ENCODE measurements at places on chromosomes 11 and 22.

DNA sequence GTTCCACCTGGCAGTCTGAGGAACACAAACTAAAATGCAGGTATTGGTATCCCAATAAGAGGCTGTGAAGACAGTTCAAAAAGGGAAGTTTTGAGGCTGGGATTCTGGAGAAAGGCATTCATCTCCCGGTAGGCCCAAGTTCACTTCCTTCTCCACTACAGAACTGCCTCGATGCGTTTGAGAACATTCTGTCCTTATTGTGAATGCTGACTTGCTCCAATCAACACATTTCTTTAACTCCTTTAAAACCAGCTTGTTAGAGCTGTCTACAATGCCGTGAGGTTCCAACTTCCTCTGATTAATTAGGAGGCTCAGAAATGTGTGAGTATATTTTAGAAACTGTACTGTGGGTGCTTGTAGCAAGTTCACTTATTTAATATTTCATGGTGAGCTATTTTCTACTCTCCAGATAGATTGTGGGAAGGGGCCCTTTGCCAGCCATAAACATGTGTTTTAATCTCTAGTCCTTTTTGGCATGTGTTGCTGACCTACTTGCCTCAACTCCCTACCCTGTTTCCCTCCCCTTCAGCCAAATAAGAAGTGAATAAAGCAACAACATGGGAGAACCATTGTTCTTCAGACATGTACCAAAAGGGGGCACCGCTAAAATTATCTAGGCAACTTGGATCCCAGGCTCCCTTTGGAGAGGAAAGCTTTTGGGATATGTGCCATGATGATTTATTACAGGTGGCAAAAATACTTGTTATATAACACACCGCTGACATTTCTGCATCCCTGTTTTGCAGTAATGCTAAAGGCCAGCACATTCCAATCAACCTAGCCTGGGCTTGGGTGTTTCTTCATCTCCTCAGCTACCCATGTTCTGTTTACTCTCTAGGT lies 245.6 kb downstream of the BLID start:
- no peak for DNase-seq

- no peak for DNase-seq
Measured at GRCh38 chr11:125412509-125412908, 83.6 kb downstream of the FEZ1 start.

GRCh38 chr11:119374632-119375336 lies 6.7 kb downstream of the USP2 start:
- no peak for DNase-seq

DNA sequence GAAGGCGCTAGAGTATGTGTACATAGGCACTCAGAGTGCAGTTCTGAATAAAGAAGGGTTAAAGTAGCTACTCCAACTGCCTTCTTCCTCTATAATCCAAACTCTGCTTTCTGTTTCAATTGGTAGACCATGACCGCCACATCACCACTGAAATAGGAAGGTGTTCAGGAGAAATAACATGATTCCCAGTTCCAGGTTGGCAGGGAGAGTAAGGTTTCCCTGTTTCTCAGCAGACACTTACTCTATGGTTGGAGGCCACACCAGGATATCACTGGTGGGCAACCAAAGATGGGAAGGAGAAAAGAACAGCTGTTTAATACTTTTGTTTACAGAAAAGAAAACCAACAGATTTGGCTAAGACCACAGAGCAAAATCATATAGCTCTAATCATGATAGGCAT lies 37.9 kb downstream of the PAK1 start:
- no peak for DNase-seq

DNA sequence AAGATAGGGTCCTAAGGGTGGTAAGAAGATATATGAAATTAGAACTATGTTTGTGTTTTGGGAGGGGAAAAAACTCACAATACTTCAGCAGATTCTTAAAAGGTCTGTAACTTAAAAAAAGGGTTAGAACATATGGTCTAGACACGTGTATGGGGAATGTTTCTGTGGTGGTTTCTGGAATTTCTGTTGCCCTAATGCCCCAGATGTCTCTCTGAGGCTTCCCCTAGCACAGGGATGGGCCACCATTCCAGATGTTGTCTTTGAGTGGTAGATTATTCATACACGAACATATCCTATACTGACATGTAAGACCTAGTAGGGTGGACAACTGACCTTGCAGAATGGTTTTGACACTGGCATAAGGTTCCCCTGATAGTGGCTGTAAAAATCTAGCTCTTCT lies 26.2 kb downstream of the EHF start:
- no peak for DNase-seq

Measured in right forelimb (tissue), 1 donor.